ENCODE measurements at places on chromosomes 5 and 9.

DNA sequence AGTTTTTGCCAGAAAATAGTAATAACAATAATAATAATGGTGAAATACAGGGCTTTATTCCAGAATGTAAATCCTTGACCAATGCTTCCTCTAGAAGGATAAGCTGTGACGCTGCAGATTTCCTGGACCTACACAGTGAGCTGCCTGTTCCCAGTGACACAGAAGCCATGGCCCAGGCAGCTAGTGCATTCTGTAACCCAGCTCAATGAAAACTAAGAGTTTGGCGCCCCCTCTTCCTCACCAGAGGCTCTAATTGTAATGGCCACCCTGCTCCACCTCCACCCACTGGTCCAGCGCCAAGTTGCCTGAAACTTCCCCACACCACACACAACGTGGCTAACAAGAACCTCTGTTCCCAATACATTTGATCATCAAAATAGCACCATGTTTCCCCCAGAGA is 248.1 kb downstream of the CETN3 start:
- peak; percentile 46 for DNase-seq

- DNase-seq, result no peak
Measured at GRCh38 chr9:111152614-111153406, 114.5 kb upstream of the LPAR1 start.

- no peak for DNase-seq
Measured at GRCh38 chr9:131407717-131408195, 13.9 kb downstream of the PRRC2B start.

DNA sequence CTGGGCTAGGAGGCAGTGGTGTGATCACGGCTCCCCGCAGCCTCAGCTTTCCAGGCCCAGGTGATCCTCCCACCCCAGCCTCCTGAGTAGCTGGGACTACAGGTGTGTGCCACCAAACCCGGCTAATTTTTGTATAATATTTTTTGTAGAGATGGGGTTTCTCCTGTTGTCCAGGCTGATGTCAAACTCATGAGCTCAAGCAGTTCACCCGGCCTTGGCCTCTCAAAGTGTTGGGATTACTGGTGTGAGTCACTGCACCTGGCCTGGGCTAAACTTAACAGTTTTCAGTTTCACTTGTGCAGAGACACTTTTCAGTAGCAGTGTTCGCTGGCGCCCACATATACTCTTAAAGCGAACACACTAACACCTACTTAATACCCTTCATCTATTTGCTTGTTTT is 205.6 kb upstream of the ZNF608 start:
- DNase-seq, result no peak

GRCh38 chr5:157596487-157596886 is 20.9 kb upstream of the ADAM19 start:
- DNase-seq, result no peak

DNA sequence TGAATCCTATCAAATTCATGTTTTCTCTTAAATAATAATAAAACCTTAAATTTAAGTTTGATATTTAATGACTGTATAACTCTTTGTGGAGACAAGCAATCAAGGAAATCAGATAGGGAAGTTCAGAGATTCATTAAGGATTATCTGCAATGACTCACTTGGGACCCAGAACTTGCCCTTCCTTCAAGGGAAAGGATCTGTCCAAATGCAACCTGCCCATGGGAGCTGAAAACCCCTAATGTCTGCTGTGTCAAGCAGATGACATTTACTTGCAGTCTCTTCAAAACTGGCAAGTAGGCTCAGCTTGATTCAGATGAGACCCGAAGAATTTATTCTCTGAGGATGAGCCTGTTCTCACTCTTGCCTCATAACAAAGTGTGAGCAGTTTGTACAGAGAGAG is 1577.6 kb downstream of the EFNA5 start:
- DNase-seq, result no peak

DNA sequence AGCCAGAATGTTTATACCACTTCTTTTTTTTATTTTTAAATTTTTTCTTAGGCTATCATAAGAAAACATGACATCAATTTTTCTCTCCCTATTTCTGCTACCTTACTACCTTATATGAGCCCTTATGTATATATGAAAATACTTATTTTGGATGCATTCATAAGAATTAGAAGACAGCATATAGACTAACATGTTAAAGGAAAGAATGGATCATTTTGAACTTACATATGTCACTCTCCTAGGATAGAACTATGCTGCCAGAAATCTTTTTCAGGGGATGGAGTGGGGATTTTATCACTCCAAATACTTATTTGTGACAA is 51.8 kb downstream of the SNX24 start:
- DNase-seq, result no peak

DNA sequence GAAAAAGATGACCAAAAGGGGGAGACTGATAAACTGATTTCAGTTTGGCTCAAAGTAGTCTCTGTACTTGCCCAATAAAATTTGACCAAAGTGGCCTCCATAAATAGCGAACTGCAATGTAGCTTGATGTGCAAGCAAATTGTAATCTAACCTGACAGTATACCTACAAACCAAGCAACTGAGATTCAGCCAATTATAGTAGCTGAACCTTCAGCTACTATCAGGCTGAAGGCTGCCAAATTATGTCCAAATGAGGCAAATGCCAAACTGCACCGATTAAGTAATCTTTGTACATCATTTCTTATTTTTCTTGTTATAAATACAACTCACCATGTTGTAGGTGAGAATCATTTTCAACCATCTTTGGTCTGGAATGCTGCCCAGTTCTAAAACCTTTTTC is 390.6 kb downstream of the CDH9 start:
- DNase-seq, result no peak

DNA sequence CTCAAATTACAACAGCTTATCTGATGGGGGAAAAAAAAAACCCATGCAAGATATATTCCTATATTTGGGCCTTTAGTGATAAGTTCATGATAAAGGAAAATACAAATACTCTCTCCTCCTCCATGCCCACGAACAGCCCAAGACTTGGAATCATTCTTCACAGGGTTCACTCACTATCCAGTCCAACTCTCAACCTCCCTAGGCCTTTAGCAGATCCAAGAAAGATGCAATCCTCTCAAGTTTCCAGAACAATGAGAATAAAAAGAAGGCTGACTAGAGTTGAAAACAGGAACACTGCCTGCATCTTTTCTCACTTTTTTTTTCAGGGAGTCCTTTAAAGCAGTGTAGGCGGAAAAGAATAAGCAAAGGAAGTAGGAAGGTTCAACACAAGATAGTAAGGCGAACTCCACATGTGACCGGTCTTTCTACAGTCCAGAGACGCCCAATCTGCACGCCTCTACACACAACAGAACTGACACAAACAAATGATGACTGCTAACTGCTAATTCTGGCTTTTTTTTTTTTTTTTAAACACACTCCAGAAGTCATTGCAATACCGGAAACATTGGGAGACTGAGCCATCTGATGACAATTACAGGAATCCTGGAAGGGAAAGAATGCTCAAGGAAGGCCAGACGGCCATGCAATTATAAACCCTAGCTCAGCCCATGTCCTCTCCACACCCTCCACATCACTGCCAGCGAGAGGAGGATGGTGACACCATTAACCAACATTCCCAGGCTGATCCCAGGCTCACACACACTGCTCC is 75.4 kb downstream of the BNC2 start:
- peak; percentile 96 for DNase-seq

- no peak for DNase-seq
Measured at GRCh38 chr9:117043159-117043558, 356.1 kb downstream of the TRIM32 start.

DNA sequence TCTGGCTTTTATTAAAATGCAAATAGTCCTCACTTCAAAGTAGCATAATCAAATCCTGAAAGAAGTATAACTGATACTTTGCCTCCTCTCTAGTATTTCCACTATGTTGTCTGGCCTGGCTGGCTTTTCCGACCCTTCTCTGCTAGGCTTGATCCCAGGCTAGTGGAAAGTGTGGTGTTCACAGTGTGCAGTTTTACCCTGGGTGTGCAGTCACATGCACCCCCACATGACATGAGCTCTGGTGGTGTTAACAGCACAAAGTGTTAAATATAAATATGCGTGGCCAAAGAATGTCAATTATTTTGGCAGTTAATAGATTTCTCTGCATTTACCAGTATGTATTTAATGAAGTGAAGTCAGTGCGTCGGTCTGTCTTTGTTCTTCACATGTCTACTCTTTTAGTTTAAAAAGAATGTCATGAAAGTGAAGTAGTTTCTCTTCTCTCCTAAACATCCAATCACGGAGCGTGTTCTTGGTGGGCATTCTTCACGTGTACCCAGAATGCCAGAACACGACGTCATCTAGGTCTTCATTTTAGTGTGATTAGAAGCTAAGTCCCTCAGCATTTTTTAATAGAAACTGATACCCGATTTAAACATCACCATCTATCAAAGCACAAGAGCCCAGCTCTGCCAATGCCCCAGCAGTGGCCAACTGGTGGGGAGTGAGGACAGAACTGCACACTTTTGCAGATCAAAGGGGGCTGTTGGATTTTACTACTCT is 286.4 kb downstream of the FANCC start:
- DNase-seq, result no peak

- DNase-seq, result peak; percentile 80
Measured at GRCh38 chr9:116267021-116267420, 113.4 kb downstream of the PAPPA start.

Data from fibroblast of skin of abdomen (primary cell).